ENCODE measurements at places on chromosomes 3 and 15. TPM values are rescaled to one million over a fixed set of nuclear protein-coding genes. Genes with fewer than 3 reads are reported as not detected.
A peak's percentile ranks its signal among the peaks of the same experiment; 100 is the strongest.

DNA sequence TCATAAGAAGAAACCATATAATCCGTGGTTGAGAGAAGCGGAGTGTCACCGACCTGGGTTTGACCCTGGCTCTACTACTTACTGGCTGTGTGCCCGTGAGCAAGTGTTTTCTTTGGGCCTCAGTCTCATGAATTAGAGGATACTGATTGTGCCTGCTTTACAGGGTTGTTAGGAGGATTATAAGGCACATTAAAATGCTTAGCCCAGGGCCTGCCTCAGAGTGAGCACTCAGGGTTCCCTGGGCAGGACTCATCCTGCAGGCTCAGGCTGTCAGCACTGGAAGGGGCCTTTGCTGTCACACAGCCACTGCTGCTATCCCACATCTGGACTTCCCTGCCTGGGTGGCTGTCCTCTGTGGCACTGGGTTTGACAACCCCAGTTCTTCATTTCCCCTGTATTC is 4.7 kb downstream of the PLA2G4F start:
- no peak for DNase-seq

The RAD51 gene
- 4.3 TPM for total RNA-seq

DNA sequence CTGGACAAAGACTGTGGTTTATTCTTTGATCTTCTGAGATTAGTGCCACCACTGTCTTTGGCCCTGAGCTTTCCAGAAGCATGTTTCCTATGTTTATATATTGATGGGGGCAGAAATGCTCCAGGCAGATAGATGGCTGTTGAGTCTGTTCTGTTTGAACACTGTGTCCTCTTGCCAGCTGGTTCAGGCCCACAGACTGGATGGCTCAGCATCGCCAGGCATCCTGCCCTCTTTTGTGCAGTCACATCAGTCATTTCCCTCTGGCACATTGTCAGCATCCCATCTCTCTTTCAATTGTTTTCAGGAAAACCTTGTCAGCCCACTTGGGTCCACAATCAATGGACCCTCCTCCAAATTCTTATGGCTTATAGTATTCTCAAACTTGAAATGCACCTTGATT is 141.2 kb downstream of the NEK11 start:
- DNase-seq: no peak

The ALDH1L1 gene
- 0.46 TPM for total RNA-seq

The CCNB2 gene
- total RNA-seq: 81.1 TPM

- peak; percentile 41 for DNase-seq
Measured at GRCh38 chr3:149333176-149333859, at the start of gene TM4SF18. TSS of gene TM4SF18 (minus strand) at chr3:149333636. CDS start at chr3:149333382, 254 bp downstream.

The MYO1E gene
- 37.5 TPM for total RNA-seq

- DNase-seq: no peak
Measured at GRCh38 chr3:171181907-171182690, 155.6 kb upstream of the SLC2A2 start.

The CDC25A gene
- total RNA-seq: 10.3 TPM

DNA sequence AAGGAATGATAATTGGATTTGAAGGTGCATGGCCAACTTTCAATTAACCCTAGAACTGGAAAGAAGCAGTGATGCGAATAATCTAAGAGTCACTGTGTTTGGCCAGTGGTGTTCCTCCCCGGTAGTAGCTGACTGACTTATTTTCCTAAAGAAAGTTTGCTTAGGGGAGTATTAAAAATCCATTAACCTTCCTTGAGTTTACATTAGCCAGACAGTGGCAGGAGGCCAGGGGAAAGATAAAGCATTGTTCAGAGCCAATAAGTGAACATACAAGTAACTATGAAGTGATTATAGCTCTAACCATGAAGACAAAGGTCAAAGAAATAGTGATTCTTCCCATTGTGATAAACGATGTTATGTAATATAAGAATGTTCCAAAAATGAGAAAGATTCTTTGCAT is 8.9 kb upstream of the TMEM202 start:
- DNase-seq: no peak

DNA sequence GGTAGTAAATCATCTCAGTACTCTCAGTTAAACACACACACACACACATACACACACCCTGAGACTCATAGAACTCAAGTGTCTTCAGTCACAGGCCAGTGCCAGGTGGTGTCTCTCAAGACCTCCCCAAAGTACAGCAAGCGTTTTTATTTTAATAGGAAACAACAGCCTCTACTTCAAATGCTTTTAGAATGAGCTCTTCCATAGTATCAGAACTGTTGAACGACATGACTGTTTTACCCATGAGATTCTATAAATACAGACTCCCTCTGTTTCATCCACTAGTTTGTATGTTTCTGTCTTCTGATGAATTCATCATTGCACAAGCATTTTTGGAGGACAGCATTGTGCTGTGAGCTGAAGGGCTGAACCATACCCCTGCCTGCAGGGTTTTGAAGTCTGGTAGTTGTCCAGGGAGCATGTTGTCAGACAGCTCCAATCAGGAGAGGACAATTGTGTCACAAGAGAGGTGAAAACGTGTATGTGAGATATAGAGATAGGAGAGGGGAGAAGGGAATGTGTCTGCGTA is 201.0 kb upstream of the BCL6 start:
- no peak for DNase-seq

The GPR156 gene
- 0.40 TPM for total RNA-seq
